Pancreas (tissue), 10 donors: ENCODE measurements at places on chromosomes 3 and 15.

DNA sequence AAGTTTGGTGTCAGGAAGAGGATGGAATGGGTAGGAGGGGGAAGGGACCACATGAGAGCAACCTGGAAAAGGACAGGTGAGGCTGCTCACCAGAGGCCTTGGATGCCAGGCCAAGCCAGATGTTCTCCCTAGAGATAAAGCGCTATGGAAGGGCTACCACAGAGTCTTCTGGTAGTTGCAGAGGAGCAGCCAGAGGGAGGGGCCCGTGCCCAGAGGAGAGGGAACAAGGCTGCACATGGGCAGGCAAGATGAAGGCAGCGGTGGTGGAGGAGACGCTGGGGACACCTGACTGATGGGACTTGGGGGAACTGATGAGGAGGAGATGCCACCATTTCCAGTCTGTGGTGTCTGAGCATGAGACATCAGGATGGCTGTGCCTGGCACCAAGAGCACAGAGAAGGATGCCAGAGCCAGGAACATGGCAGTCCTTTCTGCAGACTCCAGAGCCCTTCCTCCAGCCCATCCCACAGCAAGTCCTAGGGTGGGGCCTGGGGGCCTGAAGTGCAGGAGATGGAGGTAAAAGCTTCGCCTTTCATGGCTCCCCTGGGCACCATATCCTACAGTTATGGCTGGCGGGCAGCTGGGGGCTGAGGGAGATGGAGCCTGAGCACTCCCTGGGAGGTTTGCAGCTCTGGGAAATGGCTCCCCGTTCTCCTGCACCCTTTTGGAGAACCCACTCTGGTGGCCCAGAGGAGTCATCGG, 103.0 kb downstream of the ETFA start:
- H3K4me3 ChIP-seq: no peak overlapping the region
- no peak for DNase-seq
- H3K36me3 ChIP-seq: no peaks in the 10 kb centered on the region
- no peak overlapping the region for H3K27ac ChIP-seq
- H3K4me1 ChIP-seq: no peaks in the 10 kb centered on the region
- no peaks in the 10 kb centered on the region for H3K27me3 ChIP-seq

DNA sequence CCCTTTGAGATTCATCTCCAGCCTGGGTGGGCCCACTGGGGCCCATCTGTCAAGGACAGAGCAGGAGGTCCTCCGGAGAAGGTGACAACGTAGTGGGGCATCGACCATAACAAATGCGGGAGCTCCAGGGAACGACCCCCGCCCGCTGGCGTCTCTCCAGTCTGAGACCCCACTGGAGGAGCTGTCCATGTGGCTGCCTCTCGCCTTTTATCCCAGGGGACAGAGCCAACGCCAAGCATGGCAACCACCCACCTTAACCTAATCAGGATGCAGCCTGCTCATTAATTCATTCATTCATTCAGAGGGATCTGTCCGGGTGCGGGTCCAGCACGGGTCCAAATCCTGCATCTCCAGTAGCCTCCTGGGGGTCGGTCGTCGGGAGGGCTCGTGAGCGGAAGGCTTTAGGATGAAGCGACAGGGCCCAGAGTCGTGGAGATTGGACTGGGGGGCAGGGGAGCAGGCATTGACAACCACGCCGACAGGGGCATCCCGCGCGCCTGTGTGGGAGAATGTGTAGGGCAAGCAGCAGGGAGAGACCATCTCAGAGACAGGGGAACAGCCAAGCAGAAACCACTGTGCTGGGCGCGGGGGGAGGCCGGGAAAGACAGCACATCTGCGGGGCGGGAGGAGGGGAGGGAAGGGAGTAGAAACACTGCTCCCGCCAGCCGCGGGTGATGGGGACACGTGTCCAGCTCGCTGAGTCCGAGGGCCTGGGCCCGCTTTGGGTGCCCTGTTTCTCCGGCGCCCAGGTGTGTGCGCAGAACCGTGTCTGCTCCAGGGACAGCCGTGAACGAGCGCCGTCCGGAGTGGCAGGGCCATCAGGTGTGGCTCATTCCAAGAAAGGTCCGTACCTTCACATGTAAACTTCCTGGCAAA, 1.9 kb downstream of the PIGZ start:
- no peak for DNase-seq
- H3K27ac ChIP-seq: no peak overlapping the region
- H3K36me3 ChIP-seq: no peaks in the 10 kb centered on the region

GRCh38 chr3:12117473-12117872, 41.2 kb downstream of the TIMP4 start:
- H3K27ac ChIP-seq: no peak overlapping the region
- no peaks in the 10 kb centered on the region for H3K27me3 ChIP-seq
- no peaks in the 10 kb centered on the region for H3K36me3 ChIP-seq
- no peaks in the 10 kb centered on the region for H3K4me1 ChIP-seq
- no peak overlapping the region for H3K4me3 ChIP-seq
- no peak for DNase-seq

- H3K27me3 ChIP-seq: no peaks in the 10 kb centered on the region
- no peaks in the 10 kb centered on the region for H3K36me3 ChIP-seq
- H3K4me1 ChIP-seq: peaks cover 22% of the 10 kb centered on the region
- H3K4me3 ChIP-seq: peak overlapping the region; percentile 19
These were observed 86.6 kb downstream of the HMG20A start for GRCh38 chr15:77507143-77507897.

- H3K4me1 ChIP-seq: no peaks in the 10 kb centered on the region
- no peak for DNase-seq
- H3K36me3 ChIP-seq: no peaks in the 10 kb centered on the region
- H3K4me3 ChIP-seq: no peak overlapping the region
- no peaks in the 10 kb centered on the region for H3K27me3 ChIP-seq
- no peak overlapping the region for H3K27ac ChIP-seq
These were observed 33.4 kb downstream of the FGD5 start for GRCh38 chr3:14852058-14852594.

- H3K27ac ChIP-seq: no peak overlapping the region
- DNase-seq: no peak
- no peaks in the 10 kb centered on the region for H3K36me3 ChIP-seq
- no peak overlapping the region for H3K4me3 ChIP-seq
These were observed 93.5 kb upstream of the THBS1 start for GRCh38 chr15:39487458-39487735.

DNA sequence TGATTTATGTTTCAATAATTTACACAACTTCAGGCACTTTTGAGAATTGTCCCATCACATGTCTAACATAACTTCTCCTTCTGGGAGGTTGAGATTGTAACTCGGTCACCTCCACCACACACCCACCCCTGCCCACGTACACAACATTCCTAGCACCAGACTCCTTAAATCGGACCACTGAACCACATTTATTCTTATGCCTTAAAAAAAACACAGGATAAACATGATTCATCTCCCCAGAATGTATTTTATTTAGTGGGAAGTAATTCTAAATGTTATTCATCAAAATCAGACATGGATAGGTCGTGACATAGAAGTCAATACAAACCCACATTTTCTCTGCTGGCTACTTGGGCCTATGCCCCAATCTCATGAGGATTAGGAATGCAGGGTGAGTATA, 3.0 kb downstream of the SNTN start:
- no peaks in the 10 kb centered on the region for H3K27me3 ChIP-seq
- H3K4me1 ChIP-seq: no peaks in the 10 kb centered on the region
- H3K36me3 ChIP-seq: no peaks in the 10 kb centered on the region
- no peak overlapping the region for H3K27ac ChIP-seq
- H3K4me3 ChIP-seq: no peak overlapping the region

DNA sequence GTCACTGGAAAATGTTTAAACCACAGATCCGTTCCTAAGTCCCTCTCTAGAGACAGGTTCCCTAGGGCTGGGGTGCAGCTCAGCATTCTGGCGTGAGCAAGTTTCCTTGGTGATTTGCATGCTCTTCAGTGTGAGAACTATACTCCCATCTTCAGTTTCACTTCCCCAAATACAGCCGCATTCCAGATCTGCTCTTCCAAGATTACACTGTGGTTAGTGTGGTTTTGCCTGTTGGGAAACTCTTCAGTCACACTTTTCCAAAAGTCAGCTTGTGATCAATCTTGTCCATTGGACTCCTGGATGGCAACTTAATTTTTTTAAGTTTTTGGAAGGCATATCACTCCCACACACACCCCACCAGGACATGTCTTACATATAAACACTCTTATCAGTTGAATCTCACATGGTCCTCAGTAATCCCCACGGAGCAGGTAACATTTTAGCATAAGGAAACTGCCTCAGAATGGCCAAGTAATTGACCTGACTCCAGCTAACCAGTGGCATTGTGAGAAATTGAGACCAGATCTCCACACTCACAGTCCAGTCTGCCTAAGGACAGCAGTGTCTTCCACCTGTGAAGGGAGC, 33.5 kb upstream of the PTPN23 start:
- no peak overlapping the region for H3K4me3 ChIP-seq
- no peaks in the 10 kb centered on the region for H3K27me3 ChIP-seq
- H3K4me1 ChIP-seq: no peaks in the 10 kb centered on the region
- no peak overlapping the region for H3K27ac ChIP-seq
- peaks cover 16% of the 10 kb centered on the region for H3K36me3 ChIP-seq

GRCh38 chr15:33955945-33956344, 12.4 kb upstream of the CHRM5 start:
- no peak overlapping the region for H3K27ac ChIP-seq
- no peaks in the 10 kb centered on the region for H3K4me1 ChIP-seq
- no peak for DNase-seq
- no peaks in the 10 kb centered on the region for H3K36me3 ChIP-seq
- no peak overlapping the region for H3K4me3 ChIP-seq

- H3K36me3 ChIP-seq: no peaks in the 10 kb centered on the region
- no peak overlapping the region for H3K27ac ChIP-seq
These were observed 88.6 kb upstream of the ZNF385D start for GRCh38 chr3:21839592-21839991.

GRCh38 chr15:55221090-55222011, 24.6 kb upstream of the RSL24D1 start:
- no peaks in the 10 kb centered on the region for H3K27me3 ChIP-seq
- DNase-seq: no peak
- no peak overlapping the region for H3K4me3 ChIP-seq
- peak overlapping the region; percentile 68 for H3K27ac ChIP-seq

DNA sequence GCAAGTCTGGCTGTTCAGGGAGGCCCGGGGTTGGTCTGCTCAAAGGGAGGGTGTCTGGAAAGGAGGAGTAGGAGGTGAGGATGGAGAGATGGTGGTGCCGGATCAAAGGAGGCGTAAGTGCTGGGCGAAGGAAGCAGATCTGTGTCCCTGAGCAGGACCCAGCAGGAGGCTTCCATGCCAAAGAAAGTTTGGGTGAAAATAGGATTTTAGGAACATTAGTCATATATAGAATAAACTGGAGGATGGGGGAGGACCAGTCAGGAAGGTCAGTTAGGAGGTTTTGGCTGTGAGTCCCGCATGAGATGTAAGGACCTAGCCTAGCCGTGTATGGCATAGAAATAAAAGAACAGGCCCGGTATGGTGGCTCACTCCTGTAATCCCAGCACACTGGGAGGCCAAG, 28.6 kb upstream of the VPS8 start:
- H3K4me3 ChIP-seq: no peak overlapping the region
- peaks cover 7% of the 10 kb centered on the region for H3K4me1 ChIP-seq
- no peak overlapping the region for H3K27ac ChIP-seq
- no peaks in the 10 kb centered on the region for H3K27me3 ChIP-seq
- DNase-seq: no peak

DNA sequence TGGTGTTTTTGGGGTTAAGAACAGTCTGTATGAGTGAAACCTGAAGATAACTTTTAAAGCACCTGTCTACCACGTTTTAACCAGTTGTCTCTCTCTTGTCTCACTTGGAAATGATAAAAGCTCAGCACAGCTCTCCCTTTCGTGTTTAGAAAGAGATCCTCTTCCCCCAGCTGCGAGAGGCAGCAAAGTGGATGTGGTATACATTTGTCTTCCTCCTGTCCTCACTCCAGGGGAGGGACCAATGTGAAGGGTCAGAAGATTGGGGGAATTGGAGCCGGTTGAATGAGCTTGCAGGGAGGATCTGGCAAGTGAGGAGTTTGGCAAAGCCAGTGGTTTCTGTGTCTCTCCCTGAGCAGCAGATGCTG, 14.6 kb downstream of the SMAD6 start:
- H3K36me3 ChIP-seq: no peaks in the 10 kb centered on the region
- peaks cover 13% of the 10 kb centered on the region for H3K4me1 ChIP-seq
- H3K27me3 ChIP-seq: no peaks in the 10 kb centered on the region
- no peak for DNase-seq
- no peak overlapping the region for H3K4me3 ChIP-seq
- no peak overlapping the region for H3K27ac ChIP-seq

GRCh38 chr15:60844010-60844409, 365.1 kb upstream of the ICE2 start:
- no peak overlapping the region for H3K4me3 ChIP-seq
- no peak for DNase-seq
- H3K36me3 ChIP-seq: no peaks in the 10 kb centered on the region
- no peak overlapping the region for H3K27ac ChIP-seq

DNA sequence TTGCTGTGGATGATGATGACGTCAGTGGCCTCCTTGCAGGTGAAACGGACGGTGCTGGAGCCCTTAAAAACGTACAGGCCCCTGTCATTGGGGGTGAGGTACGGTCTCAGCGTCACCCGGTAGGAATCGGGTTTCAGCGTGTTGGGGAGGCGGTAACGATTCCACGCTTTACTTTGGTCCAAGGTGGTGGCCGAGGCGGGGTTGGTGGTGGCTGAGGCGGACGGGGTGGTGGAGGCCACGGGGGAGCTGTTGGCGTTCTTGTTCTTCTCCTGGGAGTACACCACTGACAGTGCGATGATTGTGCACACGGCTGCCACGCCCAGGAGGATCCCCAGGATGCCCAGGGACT, 8.5 kb downstream of the ANPEP start:
- H3K27me3 ChIP-seq: no peaks in the 10 kb centered on the region
- peaks cover 5% of the 10 kb centered on the region for H3K36me3 ChIP-seq
- peaks cover 30% of the 10 kb centered on the region for H3K4me1 ChIP-seq
- H3K4me3 ChIP-seq: peak overlapping the region; percentile 63
- DNase-seq: peak; percentile 63
- peak overlapping the region; percentile 79 for H3K27ac ChIP-seq

DNA sequence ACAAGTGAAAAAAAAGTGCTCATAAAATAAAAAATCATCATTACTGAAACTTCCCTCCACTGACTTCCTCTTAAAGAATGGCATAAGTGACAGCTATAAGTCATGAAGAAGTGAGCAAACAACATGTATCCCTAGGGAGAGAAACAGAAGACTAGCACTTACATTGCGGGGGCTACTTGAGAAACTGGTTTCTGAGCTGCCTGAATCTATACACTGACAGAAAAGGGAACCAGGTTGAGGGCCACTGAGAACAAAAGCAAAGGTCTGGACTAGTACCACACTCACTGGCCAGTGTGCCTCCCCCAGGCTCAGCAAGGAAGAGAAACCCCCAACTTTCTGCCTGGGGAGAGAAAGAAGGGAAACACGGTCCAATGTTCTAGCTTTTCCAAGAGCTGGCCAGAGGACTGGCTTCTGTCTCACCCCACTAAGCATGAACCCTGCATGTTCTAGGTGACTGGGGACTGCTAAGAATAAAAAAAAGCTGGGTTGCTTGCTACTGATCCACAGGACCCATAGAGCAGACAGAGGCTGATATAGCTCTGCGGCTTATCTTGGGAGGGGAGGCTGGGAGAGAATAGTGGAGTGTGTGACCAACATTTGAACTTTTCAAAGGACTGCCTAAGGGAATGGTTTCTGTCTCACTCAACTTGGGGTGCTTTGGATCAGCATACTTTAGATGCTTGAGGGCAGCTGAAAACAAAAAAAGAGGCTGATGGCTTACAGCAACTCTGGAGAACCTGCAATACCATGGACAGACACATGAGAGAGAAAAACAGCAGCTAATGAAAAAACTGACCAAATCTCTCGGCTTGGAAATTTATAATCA, 8.1 kb downstream of the RAD18 start:
- H3K36me3 ChIP-seq: no peaks in the 10 kb centered on the region
- no peak overlapping the region for H3K27ac ChIP-seq
- H3K27me3 ChIP-seq: no peaks in the 10 kb centered on the region
- no peak overlapping the region for H3K4me3 ChIP-seq
